ENCODE measurements at places on chromosomes 1 and 21. TPM values are rescaled to one million over a fixed set of nuclear protein-coding genes. Genes with fewer than 3 reads are reported as not detected.
A peak's percentile ranks its signal among the peaks of the same experiment; 100 is the strongest.

RORC gene
- total RNA-seq, result not detected

DNA sequence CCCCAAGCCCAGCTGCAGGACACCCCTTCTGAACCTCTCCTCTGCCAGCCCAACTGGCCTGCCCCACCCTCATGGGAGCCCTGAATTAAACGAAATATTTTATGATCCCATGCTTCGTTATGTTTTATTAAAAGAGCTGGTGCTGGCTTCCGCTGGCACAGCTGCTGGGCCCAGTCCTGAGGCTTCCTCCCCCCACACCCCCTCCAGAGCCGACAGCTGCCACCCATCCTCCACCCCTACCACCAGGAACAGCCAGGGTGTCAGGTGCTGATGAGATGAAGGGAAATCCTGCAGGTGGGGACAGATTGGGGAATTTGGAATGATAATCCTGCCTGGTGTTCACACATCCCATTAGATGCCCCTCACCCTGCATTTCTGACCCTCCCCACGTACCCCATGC lies 19.0 kb downstream of the IGSF21 start:
- DNase-seq, result no peak

DNA sequence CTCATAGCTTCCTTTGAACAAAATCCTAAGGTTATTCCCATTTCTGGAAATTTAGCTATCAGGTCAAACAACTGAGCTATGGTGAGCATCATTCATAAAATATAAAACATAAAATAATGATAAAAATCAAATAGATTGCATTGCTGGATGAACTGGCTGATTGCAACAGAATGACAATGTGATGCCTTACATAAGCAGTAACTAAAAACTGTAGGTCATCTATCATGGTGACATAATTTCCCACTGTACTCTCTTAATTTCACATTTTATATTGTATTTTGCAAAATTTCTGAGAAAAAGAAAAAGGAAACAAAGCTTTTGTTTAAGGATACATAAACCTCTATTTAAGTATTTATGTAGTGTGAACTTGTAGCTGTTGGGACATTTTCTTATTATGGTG lies 4.6 kb downstream of the PTGER3 start:
- DNase-seq, result no peak

DNA sequence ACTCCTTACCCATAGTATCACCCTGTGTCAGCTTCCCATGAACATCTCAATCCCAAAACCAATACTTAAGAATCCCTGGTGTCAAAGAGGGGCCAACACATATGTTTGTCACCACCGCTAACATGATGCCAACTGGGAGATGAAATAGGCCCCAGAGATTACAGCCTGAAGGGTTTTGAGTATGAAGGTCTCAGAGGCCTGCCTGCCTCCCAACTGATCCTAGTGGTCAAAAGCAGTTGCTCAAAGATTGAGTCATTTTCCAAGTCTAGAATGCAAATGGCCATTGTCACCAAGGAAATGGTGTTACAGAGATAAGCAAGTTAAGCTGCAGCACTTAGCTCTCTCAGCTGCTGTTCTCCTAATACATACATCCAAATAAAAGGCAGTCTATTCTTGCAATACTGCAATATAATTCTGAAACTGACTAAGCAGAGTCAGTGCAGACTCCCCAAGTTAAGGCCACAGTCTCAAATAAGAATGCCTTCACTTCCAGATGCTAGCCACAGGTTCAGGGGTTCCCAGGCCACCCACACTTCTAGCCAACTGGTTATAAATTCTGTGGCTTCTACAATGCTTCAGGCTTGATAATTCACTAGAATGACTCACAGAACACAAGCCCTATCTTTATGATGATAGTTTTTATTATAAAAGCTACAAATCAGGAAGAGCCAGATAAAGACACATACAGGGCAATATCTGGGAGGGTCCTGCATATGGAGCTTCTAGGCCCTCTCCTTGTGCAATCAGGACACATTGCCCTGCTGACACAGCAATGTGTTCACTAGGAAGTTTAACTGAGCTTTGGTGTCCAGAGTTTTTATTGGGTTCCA lies 18.7 kb downstream of the DUSP10 start:
- DNase-seq, result peak; percentile 65

GRCh38 chr1:245621589-245621988 lies 466.8 kb downstream of the KIF26B start:
- no peak for DNase-seq

GRCh38 chr21:41393876-41394465 lies 32.1 kb upstream of the MX1 start:
- no peak for DNase-seq

GRCh38 chr1:8412183-8412831 lies 94.4 kb downstream of the SLC45A1 start:
- no peak for DNase-seq

GRCh38 chr1:79629414-79629813 lies 622.9 kb upstream of the ADGRL4 start:
- DNase-seq, result no peak
